ENCODE measurements at places on chromosomes 6 and 20. TPM values are rescaled to one million over a fixed set of nuclear protein-coding genes. Genes with fewer than 3 reads are reported as not detected.

DNA sequence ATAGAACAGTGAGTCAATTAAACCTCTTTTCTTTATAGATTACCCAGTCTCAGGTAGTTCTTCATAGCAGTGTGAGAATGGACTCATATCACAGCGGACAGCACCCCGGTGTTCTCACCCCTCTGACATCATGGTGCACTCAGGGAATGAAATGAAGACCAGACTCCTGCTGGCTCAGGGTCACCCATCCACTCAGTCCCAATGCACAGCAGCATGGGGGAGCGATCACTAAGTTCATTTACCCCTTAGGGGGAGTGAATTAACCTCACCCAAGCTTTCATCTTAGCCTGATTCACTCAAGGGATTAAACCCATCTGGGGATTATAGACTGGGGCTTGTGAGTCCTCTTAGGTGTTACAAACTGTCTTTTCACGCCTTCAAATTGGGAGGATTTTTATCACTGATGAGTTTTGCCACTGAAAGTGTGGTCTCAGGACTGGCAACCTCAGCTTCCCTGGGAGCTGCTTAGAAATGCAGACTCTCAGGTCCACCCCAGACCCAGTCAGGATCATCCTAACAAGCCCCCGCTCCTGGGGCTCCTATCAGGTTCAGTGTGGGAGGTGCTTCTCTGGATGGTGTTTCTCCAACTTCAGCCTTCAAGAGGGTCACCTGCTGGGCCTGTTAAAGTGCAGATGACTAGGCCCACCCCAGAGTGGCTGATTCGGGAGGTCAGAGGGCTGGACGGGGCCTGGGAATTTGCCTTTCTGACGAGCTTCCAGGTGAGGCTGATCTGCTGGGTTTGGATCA, 44.3 kb upstream of the FRMD1 start:
- DNase-seq: no peak

DNA sequence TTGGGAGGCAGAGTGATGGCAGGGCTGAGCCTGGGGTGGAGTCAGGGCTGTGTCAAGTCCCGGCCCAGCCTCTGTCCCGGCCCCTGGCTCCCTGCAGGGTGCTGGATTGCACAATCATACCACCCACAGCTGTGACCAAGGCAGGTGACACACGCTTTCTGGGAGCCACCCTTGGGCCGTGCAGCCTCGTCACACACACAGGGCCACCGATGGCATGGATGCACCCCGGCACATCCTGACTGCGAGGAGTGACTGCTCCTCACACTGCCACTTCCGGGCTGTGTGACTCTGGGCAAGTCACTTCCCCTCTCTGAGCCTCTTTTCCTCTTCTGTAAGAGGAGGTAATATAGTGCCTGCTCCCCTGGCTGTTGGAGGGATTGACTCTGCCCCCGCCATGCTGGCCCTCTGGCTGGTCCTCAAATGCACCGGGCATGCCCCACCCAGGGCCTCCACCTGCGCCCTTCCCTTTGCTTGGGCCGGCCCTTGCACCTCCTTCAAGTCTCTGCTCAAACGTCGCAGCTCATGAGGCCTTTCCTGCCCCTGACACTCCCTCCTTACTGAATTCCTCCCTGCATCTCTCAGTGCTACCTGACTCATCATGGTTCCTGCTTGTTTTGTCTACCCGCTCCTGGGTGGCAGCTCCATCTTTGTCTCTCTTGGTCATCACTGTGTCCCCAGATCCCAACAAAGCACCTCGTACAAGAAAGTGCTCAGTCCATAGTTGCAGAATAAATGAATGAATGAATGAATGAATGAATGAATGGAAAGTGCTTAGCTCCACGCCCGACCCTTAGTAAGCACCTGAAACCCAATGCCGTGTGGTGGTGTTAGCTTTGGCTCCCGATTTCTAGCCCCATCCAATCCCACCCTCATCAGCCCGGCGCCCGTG, 93.5 kb downstream of the CEBPB start:
- no peak for DNase-seq

GRCh38 chr20:35907017-35907701, 47.1 kb downstream of the SCAND1 start:
- no peak for DNase-seq

The TMEM200A gene
- polyA plus RNA-seq: 22.9 TPM

- DNase-seq: no peak
Observed at GRCh38 chr6:151747896-151748295, 59.6 kb upstream of the ESR1 start.

The GTF2H4 gene
- polyA plus RNA-seq: 48.9 TPM

- DNase-seq: peak; percentile 14
Observed at GRCh38 chr6:91098006-91098405, 511.1 kb upstream of the MAP3K7 start.
